ENCODE measurements at places on chromosomes 1 and 21. TPM values are rescaled to one million over a fixed set of nuclear protein-coding genes. Genes with fewer than 3 reads are reported as not detected.

Gene NECTIN4
- not detected for polyA plus RNA-seq

Gene OLIG1
- polyA plus RNA-seq, result not detected

Gene IVL
- not detected for polyA plus RNA-seq

Gene FALEC
- polyA plus RNA-seq, result 0.17 TPM

Gene CFHR3
- not detected for polyA plus RNA-seq

Gene NDUFV3
- polyA plus RNA-seq, result 32.2 TPM

Gene PLCH2
- 0.06 TPM for polyA plus RNA-seq

Gene SPRR1B
- polyA plus RNA-seq, result not detected

All from BJ (cell line).